ENCODE measurements at places on chromosomes 4 and X.

- no peak for DNase-seq
Observed at GRCh38 chrX:56963377-56963776, 32.0 kb downstream of the SPIN3 start.

- DNase-seq, result no peak
Observed at GRCh38 chr4:156237231-156237630, 283.6 kb upstream of the CTSO start.

- no peak for DNase-seq
Observed at GRCh38 chrX:39734174-39734776, 363.5 kb downstream of the BCOR start.

DNA sequence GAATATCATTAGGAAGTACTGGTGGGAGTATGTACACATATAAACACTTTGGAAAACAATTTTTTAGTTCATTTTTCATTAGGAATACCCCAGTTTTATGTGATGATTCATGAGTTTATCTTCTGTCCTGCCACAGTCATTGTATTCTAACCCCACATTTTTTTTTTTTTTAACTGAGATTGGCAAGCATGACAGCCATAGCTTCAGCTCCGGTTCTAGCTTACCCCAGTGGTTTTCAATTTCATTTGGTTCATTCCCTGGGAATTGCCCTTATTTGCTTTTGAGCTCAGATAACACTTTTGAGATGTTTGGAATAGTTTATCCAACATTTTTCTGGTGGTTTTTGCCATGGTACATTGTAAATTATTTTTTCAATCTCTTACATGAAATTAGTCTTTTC is 21.0 kb upstream of the FMR1 start:
- DNase-seq, result no peak

DNA sequence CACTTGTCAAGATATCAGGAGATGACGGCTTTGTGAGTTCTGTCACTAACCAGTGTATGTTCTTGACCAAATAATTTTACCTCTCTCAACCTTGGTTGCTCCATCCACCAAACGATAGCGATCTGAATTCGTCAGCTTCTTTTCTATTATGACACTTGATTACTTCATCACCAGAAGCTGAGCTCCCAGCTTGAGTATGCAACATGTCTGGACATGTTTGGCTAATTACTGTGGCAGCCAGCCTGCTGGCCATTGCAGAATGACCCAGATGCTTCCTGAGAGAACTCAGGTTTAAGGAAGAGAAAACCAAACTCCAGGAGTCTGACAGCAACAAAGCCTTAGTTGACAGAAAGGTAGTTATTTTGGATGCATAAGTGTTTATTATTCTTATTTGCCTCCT is 46.4 kb upstream of the PARM1 start:
- no peak for DNase-seq

- no peak for DNase-seq
Observed at GRCh38 chr4:175394208-175394607, 417.9 kb downstream of the GPM6A start.

DNA sequence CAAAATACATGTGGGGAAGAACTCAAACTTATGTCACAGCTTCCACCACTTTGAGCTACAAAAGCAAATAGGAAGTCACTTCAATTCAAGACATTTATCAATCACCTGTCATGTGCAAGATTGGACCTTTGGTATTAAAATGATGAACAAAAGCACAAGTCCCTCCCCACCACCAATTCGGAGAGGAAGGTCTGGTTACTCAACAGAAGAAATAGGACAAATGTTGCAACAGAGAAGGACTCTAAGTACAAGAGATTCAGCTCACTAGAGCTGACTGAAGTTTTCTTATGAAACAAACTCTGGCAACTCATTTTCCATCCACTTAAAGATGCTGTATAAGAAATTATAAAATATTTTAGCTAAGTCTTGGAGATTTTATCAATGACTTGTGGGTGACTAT is 16.0 kb upstream of the MMRN1 start:
- peak; percentile 9 for DNase-seq

- no peak for DNase-seq
Observed at GRCh38 chr4:141501395-141501794, 135.0 kb upstream of the IL15 start.

DNA sequence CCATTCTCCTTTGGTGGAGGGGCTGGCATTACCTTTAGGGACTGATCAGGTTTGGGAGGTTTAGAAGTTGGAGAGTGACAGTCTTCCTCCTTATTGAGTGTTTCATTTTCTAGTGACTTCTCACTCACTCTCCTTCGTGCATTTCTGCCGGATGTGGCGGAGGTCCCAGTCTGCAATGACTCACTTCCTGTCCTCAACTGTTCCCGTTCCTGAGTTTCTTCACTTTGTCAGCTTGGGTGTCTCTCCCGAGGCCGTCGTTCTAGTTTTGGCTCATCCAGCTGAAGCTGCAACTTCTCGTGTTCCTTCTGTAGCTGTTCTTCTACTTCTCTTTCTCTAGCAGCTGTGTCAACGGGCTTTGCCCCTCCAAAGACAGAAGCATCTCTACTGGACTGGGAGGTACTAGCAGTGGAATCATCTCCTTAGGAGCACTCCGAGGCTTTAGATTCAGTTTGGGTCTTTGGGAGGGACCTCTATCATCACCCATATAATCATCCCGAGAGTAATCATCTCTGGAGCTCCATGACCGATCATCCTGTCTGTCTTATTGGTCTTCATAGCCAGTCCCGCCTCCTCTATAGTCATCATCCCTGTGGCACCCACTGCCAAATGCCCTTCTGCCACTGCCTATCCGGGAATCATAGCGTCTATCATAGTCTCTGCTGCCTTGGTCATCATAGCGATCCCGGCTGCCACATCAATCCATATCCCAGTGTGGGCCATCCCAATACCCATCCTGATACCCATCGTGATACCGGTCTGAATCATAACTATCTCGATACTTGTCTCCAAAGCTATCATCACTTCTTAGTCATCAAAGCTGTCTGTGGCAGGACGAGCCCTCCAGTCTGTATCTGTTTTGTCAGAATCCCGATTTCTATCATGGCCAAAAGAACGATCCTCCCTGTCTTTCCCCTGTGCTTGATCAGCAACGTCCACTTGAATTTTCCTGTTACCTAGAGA is 35.3 kb upstream of the VSIG4 start:
- DNase-seq, result peak; percentile 78

- no peak for DNase-seq
Observed at GRCh38 chr4:100169491-100170485, 20.5 kb downstream of the DDIT4L start.

GRCh38 chr4:56692576-56692975 is 11.5 kb upstream of the HOPX start:
- DNase-seq, result no peak

DNA sequence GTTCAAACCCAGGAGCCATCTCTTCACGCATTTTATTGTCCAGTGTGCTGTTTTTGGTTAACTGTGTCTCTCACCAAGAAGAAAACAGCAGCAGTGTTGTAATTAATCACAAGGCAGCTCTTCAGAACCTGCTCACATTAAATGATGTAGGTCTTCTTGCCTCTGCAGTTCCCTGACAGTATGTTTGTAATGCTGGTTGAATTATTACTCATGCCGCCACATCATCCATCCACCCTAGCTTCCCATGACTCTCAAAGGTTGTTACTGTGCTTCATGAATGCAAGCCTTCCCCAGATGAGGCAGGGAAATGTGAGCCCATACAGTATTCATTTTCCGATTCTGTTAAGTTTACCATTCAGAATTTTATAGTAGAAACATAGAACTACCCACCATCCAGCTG is 17.4 kb downstream of the TLR10 start:
- DNase-seq, result peak; percentile 44

GRCh38 chr4:165723051-165723795 is 149.8 kb upstream of the TLL1 start:
- DNase-seq, result no peak

- no peak for DNase-seq
Observed at GRCh38 chrX:152893980-152894610, 3.8 kb upstream of the ZNF185 start.

GRCh38 chr4:17367201-17367600 is 144.7 kb downstream of the QDPR start:
- no peak for DNase-seq

DNA sequence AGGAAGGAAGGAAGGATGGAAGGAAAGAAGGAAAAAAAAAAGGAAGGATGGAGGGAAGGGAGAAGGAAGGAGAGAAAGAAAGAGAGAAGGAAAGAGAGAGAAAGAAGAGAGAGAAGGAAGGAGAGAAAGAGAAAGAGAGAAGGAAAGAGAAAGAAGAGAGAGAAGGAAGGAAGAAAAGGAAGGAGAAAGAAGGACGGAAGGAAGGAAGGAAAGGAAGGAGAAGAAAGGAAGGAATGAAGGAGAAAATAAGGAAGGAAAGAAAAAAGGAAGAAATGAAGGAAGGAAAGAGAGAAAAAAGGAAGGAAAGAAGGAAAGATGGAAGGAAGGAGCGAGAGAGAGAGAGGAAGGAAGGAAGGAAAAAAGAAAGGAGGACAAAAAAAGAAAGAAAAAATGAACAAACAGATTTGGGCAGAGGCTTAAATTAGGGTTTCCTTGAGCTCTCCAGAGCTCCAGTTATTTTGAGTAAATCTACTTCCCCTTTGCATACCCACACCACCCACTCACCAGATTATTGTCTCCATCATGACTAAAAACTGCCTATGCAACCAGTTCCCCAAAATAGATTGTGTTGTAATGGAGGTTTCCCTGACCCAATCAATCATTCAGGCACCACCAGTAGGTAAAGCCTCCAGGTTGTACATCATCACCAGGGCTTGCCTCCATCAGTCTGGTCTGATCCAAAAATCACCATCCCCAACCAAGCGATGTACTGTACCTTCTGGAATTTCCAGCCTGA is 1722.9 kb upstream of the PCDH10 start:
- DNase-seq, result peak; percentile 11

GRCh38 chr4:119105605-119106004 is 30.0 kb upstream of the MYOZ2 start:
- peak; percentile 19 for DNase-seq

DNA sequence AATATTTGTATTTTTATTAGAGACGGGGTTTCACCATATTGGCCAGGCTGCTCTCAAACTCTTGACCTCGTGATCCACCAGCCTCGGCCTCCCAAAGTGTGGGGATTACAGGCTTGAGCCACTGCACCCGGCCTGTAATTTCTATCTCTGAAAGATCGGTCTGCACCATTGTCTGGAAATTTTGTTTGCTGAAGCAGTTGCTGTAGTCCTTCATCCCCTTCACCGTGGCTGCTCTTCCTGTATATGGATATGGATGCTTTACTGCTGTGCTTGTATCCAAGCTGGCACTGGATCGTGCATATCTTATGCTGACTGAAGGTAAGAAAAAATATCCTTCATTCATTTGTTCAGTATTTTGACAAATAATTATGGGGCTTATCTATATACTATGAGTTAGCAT is 338.4 kb upstream of the GNPDA2 start:
- no peak for DNase-seq

DNA sequence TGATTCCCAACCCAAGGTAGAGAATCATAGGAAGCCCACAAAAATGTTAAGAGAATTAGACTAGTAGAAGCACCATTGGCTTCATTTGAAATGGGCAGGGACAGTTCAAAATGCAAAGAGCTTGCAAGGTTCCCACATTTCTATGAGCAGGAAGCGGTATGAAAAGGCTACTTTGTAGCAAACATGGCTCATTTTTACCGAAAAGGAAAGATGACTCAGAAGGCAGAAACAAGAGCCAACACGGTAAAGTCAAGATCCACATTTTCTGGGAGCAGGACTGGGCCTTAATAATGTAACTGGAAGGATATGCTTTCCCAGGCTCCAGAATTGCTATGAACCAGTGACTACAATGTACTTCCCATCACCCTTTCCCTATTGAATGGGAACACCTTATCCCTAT is 89.5 kb downstream of the GLRA3 start:
- DNase-seq, result no peak

DNA sequence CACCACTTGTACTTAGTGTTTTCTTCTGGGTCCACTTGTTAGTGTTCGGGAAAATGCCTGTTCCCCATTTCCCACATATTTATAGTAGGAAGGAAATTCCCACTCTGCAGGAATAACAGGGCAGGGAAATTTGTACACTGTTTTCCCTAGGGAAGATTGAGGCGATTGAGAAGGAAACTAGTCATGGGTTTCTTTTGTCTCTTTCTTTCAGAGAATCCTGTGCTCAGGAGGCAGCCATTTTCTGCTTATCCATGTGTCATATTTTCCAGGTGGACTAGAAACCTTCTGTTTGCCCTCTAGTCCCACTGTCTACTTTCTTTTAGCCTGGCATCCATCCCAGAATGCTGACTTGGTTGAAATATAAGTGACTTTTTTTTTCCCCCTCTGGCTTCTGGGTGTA is 299.1 kb upstream of the ANKRD50 start:
- DNase-seq, result no peak

- no peak for DNase-seq
Observed at GRCh38 chrX:10441464-10441863, 178.9 kb downstream of the MID1 start.

DNA sequence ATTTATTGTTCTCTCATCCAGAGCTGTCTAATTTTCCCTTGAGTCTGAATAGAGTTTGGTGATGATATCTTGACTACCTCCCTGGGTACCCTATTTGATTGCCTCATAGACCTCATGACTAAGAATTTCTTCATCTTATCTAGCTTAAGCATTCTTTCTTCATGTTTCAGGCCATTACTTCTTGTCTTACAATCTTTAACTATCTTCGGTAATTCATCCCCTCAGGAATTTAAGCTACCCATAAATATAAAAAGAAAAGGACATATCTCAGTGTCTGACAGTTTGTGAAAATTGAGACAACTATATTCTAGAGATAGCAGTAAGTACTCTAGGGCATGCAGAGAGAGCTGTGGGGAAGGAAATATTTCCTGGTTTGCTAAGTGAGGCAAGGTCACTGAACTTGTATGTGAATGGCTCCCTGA is 466.1 kb upstream of the GRID2 start:
- no peak for DNase-seq

GRCh38 chr4:54959651-54960116 is 165.7 kb downstream of the KDR start:
- no peak for DNase-seq

GRCh38 chr4:95838192-95838591 is 1.7 kb upstream of the PDHA2 start:
- no peak for DNase-seq

DNA sequence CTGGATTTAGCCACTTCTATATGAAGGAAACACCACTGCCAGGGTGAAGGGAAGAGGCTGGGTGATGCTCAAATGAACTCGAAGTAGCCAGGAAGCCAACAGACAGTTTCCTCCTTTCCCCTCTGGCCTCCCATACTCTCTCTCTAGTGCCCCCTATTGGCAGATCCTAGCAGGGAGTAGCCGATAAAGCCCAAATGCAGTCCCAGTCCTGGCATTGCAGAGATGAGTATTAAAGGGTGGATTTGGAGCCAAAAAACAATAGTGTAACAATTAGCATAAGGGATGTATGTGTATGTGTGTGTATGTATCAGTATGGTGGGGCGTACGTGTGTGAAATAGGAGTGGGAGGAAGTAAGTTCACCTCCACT is 213.8 kb upstream of the LDB2 start:
- no peak for DNase-seq

DNA sequence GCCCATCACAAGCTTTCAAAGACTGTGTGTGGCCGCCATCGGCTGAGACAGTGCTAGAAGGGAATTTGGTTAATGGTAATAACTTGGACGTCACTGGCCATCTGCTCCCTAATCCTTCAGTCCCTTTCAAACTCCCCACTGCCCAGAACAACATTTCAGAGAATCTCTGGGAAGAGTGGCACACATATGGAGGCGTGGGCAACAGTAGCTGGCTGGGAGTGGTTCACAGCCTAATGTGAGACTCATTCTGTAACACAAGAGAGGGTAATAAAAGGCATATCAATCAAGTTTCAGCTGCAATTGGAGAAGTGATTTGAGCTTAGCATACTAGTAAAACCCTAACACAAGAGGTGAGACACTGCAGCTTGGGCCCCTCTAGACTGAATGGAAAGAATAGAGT is 15.4 kb downstream of the SMIM10 start:
- no peak for DNase-seq
